Fibroblast of gingiva (primary cell): ENCODE measurements at places on chromosomes 13 and 19.

GRCh38 chr13:20428666-20429644 is 96.7 kb downstream of the CRYL1 start:
- DNase-seq: no peak

DNA sequence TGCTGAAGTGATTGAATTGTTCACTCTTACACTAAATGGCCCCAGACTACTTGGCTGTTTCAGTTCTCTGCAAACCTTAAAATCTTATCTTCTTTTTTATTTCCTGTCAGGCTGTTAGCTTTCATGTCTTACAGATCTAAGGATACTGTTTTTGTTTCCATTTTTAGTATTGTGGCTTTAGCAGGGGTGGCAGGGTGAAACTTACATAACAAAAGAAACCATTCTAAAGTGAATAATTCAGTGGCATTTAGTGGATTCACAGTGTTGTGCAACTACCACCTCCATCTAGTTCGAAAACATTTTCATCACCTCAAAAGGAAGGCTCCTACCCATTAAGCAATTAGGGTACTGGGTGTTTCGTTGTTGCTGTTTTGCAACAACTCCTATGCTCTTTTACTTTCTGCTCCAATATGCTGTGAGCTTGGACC is 19.8 kb downstream of the TMEM272 start:
- DNase-seq: no peak

- DNase-seq: no peak
These were observed 9.3 kb downstream of the ALOX5AP start for GRCh38 chr13:30744681-30745077.

- DNase-seq: no peak
These were observed 538.4 kb upstream of the PCDH20 start for GRCh38 chr13:61954092-61954491.

GRCh38 chr13:102090532-102090931 is 311.3 kb downstream of the FGF14 start:
- DNase-seq: no peak

DNA sequence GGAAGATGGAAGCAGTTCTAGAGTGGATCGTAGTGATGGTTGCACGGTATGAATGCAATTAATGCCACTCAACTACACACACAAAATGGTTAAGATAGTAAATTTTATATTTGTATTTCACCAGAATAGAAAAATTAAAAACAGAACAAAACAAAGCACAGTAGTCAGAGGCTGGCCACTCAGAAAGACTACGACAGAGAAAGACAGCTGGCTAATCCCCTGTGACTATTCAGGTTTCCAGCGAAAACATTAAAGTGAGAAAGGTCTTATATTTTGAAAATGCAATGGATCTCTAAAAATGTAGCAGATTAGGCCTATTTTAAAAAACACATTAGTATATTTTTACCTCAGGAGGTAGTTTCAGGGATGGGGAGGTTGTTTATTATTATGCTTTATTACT is 131.3 kb upstream of the POSTN start:
- DNase-seq: no peak

- DNase-seq: no peak
These were observed 3.6 kb downstream of the SEMA6B start for GRCh38 chr19:4555657-4556561.

DNA sequence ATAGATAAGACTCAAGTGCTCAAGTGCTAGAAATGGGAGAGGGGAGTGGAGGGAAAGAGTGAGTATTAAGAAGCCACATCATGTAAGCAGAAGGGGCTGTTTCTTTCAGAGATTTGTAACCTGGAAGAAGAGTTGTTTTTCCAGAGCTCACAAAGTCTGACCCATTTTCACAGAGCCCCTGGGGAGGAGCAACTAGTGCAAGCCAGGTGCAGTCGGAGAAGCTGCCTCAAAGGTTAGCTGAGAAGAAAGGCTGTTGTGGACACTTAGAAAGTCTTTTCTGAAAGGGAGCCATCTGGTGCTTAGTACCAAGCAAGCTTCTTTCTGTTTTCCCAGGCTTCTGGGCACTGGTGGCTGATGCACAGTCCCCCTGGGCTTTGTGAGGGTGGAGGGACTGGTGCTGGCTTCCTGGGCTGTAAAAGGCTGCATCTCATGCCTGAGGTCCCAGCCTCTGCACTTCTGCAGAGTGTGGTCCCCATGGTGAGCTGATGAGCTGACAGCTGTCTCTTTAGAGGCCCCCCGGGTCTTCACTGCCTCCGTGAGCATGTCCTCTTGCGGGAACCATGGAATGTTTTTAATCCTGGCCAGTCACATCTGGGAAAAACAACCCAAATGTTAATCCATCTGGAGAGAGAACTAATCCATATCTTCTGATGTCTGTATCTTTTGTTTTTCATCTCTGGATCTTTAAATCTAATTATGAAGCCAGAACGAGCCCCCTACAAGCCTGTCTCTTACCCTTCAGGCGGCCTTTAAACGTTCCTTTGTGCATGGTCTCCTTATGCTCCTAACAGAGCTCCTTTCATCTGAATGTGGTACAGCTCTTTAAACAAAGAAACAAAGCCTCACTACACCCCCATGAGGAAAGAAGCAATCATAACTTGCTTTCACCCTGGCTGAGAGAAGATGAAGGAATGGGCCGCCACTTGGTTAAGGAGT is 40.2 kb downstream of the OLFM4 start:
- no peak for DNase-seq

DNA sequence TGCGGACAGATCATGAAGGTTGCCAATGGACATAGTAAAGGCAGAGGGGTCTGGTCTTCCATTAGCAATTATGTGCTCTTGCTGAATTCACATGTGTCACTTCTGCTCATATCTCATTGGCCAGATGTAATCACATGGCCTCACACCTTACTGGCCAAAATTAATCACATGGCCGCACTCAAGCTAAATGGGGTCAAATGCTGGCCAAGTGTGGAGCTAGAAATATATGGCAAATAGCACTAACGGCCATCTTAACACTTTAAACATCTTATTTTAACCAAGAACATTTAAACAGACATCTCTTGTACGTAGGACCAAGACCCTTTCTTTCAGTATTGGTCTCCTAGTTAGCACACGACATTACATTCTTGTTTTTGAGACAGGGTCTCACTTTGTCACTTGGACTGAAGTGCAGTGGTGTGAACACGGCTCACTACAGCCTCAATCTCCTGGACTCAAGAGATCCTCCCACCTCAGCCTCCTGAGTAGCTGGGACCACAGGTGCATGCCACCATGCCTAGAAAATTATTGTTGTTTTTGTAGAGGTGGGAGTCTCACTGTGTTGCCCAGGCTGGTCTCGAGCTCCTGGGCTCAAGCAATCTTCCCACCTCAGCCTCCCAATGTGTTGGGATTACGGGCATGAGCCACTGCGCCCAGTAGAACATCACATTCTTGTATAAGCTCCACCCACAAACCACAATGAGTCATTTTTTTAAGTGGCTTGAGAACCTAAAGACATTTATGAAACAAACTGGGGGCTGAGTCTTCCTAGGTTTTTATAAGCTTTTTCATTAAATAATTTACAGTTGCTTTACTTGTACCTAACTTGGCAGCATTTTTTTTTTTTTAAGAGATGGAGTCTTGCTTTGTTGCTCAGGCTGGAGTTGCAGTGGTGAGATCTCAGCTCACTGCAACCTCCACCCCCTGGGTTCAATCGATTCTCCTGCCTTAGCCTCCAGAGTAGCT is 2.9 kb upstream of the PTOV1 start:
- DNase-seq: peak; percentile 71

- DNase-seq: no peak
These were observed 51.6 kb downstream of the FLT3 start for GRCh38 chr13:28048768-28049167.

GRCh38 chr13:77184455-77184854 is 142.4 kb downstream of the MYCBP2 start:
- no peak for DNase-seq

DNA sequence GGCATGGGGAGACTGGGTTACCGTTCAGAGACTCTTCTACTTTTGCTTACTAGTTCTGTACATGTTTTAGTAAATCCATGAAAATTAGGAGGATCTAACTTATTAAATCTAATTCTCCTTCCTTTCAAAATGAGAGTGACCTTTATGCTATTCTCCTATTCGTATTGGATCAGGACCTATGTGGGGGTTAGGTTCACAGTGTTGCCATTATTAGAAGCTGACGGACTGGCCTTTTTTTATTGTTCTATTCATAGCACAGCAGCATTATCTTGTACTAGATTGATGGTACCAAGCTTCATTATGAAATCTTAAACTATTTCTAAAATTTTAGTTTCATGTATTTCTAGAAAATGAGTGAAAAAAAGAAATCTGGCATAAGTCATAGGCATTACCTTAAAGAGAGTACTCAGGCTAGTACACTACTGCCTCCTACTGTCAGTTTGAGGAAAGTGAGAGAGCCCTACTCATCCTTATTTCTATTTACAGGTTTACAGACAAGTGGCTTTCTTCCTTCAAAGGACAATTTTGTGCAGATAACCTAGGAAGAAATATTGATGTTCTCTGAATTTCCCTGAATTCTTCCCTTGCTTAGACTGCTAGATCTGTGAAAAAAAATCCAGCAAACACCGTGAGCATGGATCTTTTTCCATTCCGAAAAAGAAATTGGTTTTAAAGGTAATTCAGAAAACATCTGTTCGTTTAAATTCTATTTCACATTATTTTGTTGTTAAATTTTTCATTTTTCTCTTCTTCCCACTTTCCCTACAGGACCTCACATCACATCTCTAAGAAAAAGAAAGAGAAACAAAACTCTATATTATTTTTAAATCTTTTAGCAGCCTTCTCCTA is 485.5 kb downstream of the DIAPH3 start:
- peak; percentile 50 for DNase-seq

- no peak for DNase-seq
These were observed 2080.4 kb downstream of the PCDH9 start for GRCh38 chr13:65149687-65150086.

- no peak for DNase-seq
These were observed 715.9 kb upstream of the ATXN8OS start for GRCh38 chr13:69391756-69392155.

DNA sequence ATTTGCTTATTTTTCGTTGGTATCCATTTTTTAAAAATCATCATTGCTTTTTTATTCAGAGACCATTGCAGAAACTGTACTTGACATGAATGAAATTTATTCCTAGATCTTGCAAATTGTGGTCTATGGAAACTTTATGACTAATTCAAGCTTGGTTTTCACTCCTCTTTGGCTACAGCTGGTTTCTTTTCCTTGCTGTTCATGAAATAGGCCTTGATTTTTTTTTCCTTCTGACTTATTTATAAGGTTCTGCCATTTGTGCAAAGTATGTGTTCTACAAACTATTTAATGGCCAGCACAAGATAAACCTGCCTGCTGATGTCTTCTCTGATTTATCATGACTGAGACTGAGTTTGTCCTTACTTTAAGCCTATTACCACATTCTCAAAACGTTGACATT is 764.0 kb upstream of the SLITRK5 start:
- DNase-seq: no peak

DNA sequence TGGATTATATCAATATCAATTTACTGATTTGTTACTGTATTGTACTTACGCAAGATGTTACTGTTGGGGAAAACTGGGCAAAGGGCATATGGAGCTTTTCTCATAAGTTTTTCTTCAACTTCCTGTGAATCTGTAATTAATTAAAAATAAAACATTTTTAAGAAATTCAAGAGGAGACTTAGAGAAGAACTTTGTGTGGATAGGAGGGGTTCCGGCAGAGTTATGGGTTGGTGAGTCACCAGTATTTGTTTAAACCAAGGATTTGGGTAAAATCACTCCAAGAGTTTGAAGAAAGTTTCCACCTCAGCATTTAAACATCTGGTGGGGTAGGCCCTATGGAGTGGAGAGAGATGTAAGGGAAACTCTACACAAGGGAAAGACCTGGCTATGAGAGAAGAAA is 379.6 kb downstream of the TSHZ3 start:
- no peak for DNase-seq

- DNase-seq: no peak
These were observed 5.8 kb upstream of the FCGRT start for GRCh38 chr19:49506575-49507105.

GRCh38 chr19:39303373-39304184 is 7.4 kb downstream of the IFNL1 start:
- no peak for DNase-seq

GRCh38 chr13:50158385-50159165 is 143.3 kb downstream of the KCNRG start:
- DNase-seq: no peak

DNA sequence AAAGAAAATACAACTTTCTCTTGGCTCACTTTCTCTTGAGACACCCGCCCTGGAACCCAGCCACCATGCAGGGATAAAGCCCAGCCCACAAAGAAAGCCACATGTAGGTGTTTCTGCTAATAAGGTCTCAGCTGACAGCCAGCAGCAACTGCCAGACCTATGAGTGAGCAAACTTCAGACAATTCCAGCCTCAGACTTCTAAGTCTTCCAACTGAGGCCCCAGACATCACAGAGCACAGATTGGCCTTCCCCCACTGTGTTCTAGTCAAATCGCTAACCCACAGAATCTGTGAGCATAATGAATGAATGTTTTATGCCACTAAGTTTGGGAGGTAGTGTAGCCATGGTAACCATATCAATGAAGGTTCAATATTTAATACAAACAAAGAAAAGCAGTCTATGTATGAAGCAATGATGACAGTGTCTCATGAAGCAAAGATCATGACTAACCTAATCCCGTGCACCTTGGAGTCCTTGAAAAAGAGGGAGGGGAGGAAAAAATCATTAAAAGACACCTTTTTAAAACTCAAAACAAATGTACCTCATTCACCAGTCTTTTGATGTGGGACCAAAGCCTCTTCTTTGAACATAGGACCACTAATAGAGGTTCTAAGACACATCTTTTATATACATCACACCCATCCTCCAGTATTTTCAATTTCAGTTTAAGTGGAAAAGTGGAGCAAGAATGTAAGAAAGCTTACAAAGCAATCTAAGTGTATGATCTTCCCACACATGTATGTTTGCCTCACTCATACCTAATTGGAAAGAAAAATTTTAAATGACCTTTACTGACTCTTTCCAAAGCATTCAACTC is 6.2 kb downstream of the MRPS31 start:
- no peak for DNase-seq

- DNase-seq: peak; percentile 67
These were observed 36.8 kb downstream of the NFIX start for GRCh38 chr19:13031917-13032623.

DNA sequence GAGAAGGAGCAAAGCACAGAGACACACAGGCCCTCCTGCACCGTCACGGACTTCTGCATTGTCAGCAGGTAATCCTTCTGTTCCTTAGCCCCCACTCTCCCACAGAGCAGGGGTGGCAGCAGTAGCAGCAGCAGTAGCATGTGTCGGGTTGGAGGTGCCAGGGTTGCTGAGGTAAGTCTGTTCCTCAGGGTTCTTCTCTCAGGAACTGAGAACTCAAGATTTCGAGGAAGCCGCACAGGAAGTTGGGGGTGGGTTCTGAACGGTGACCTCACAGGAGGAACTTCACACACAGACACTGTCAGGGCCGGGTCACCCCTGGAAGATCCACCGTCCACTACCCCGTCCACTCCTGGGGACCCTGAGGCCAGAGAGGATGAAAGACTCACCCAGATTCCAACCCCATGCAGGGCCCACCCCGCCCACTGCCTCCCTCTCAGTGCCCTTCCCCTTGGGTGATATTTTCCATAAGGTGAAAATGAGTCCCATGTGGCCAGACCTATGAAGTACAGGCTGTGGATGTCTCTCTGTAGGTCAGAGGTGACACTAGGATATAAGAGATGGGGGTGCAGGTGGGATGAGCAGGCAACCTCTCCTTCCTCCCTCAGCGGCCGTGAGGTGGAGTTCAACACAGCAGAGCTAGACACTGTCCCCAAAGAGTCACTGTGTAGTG is at the start of gene SIGLEC12:
Gene SIGLEC12 (minus strand): TSS at position 207 of the 670 bp plus-strand sequence. CDS start 67 bp downstream, at position 140.
- DNase-seq: no peak

- DNase-seq: no peak
These were observed 315 bp downstream of the ZNF492 start for GRCh38 chr19:22634450-22634827.
